ENCODE measurements at places on chromosomes 6 and 20.

- DNase-seq, result no peak
These were observed 6.2 kb upstream of the ZNF318 start for GRCh38 chr6:43375693-43376092.

- no peak for DNase-seq
These were observed 552 bp upstream of the DEF6 start for GRCh38 chr6:35296931-35297600.

GRCh38 chr6:126127659-126128058, 141.3 kb downstream of the TRMT11 start:
- no peak for DNase-seq

DNA sequence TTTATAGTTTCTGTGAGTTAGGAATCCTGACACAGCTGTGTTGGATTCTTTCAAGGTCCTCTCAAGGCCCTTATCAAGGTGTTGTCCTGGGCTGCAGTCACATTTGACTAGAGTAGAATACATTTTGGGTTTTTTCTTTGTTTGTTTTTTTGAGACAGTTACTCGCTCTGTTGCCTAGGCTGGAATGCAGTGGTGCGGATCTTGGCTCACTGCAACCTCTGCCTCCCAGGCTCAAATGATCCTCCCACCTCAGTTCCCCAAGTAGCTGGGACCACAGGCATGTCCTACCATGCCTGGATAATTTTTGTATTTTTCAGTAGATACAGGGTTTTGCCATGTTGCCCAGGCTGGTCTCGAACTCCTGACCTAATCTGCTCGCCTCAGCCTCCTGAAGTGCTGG, 15.7 kb downstream of the NFYA start:
- DNase-seq, result no peak

GRCh38 chr20:516799-517198, 26.8 kb downstream of the CSNK2A1 start:
- DNase-seq, result no peak

GRCh38 chr20:896501-897025, 19.6 kb downstream of the ANGPT4 start:
- no peak for DNase-seq

DNA sequence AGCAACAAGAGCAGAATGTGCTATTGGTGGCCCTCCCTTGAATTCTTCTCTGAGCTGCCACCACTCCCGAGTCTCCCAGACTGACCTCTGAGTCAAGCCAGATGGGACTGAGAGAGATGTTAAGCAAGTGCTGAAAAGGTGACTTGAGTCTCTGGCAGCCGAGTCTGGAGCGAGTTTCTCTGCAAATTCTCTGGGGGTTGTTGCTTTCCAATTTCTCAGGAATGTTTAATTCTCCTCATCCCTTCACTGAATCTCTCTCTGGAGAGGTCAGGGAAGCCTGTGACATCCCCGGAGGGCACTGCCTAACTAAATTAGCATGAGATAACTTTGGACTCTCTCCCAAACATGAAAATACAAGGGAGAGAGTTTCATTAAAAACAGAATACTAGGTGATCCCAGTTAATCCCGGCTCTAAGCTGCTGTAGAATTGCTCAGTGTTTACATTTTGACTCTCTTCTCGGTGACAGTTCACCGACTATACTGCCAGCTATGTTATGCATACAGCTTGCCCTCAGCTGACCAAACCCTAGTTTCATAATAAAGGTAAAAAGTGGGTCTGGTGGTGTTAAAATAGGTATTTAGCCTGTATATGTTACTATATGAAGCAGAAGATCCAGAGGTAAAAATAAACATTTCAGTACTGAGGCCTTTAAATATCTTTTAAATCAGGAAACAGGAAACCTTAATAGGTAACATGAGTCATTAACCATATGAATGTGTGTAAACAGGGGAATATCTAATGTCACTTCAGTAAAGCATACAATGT, 157.9 kb downstream of the FOXC1 start:
- DNase-seq, result peak; percentile 82

DNA sequence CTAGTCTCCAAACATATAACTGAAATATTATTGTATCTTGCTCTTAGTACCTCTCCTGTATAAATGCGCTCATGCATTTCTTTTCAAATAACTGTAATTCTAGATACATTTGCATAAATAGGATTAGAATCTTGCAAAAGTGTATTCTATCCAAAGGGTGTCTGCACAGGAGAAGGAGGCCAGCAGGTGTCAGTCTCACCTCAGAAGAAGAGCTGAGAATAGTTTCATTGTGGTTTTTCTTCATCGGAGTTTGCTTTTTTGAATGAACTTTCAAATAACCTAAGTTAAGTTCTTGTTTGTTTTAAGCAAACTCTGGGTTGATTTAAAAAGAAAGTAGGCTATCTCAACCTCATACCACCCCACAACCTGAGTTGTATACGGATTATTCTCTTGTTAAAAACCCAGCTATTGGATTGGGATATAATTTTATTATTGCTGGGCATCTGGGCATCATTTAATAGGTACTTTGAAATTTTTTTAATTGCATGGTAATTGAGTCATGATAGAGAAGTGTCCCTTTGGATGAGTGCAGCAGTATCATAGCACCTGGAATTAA, 125.0 kb upstream of the MLIP start:
- DNase-seq, result peak; percentile 41

- no peak for DNase-seq
These were observed 75.7 kb downstream of the METTL24 start for GRCh38 chr6:110282412-110282811.

GRCh38 chr6:168134560-168135201, 55.7 kb upstream of the FRMD1 start:
- no peak for DNase-seq

- DNase-seq, result no peak
These were observed 265.8 kb upstream of the PLCB4 start for GRCh38 chr20:8803065-8803464.

- DNase-seq, result no peak
These were observed 39.3 kb upstream of the TMEM200A start for GRCh38 chr6:130326496-130326895.

- no peak for DNase-seq
These were observed 52.9 kb upstream of the UFL1 start for GRCh38 chr6:96468681-96469224.

DNA sequence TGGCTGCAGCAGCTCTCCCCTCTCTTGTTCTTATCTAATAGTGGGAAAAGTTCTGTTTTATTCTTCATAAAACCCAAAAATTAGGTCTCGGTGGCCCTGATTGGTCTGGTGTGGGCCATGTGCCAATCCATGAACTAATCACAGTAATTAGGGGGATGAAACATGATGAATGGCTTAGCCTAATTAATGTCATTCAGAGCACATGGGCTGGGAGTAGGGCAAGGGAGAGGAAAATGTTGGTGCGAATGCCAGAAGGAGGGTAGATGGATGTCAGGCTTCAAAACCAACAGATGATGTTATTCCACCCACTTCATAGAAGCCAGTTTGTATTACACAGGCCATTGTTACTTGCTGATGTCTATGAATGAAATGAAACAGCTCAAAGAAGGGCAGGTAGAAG, 46.5 kb downstream of the PLEKHG1 start:
- no peak for DNase-seq

GRCh38 chr6:134550604-134551003, 232.7 kb upstream of the SGK1 start:
- DNase-seq, result peak; percentile 10

DNA sequence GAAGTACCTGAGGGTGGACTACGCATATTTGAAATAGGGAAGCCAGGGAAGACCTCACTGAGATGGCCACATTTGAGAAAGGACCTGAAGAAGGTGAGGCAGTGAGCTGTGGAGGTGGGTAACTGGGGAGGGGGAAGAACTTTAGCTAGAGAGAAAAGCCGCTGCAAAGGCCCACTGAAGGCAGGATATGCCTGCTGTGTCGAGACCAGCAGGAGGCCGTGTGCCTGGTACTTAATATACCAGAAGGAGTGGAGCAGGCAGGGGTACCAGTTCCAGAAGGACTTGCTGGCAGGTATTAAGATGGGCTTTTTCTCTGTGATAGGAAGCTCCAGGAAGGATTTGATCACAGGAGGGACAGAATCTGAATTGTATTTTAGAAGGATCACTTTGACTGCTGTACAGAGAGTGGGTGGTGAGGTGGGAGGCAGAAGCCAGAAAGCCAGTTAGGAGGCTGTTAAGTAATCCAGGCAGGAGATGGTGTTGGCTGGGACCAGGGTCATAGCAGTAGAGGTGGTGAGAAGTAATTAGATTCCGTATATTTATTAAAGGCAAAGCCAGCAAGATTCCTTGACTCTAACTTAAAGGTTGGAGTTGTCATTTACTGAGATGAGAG, 54.2 kb upstream of the FANCE start:
- DNase-seq, result no peak

GRCh38 chr20:23647346-23647745, 9.6 kb upstream of the CST3 start:
- DNase-seq, result no peak

GRCh38 chr20:46767127-46767761, 57.8 kb downstream of the SLC2A10 start:
- DNase-seq, result peak; percentile 7

DNA sequence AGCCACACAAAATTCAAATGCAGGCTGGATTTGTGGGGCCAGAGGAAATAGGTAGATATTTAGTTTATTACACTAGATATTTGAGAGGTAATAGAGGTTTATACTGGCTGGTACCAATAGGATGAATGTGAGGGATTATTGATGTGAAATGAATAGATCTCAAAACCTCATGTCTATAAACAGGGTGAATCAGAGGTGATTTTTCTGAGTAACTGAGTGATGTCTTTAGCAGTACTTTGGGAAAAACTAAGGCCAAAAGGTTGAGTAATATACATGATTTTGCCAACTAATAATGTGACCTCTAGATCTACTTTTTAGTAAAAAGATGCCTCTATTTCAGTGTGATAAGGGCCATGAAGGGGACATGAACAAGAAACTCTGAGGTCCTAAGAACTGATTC, 86.8 kb downstream of the HAO1 start:
- no peak for DNase-seq

- DNase-seq, result no peak
These were observed 31.1 kb upstream of the RNF24 start for GRCh38 chr20:4046311-4046924.

DNA sequence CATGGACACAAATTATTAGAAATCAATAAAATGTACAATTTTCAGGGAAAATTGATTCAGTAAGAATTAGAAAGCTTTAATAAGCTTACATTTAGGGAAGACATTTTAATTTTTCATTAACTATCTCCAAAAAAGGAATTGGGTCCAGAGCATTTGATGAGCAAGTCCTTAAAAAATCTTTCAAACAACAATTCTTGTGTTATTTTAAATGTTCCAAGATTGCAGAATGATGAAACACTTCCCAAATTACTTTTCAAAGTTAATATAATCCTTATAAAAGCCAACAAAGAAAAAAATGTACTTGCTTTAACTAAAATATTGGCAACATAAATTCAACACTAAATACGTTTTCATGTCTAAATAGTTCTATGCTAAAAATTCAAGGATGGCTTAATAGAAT, 102.0 kb downstream of the ADAT2 start:
- DNase-seq, result peak; percentile 50

DNA sequence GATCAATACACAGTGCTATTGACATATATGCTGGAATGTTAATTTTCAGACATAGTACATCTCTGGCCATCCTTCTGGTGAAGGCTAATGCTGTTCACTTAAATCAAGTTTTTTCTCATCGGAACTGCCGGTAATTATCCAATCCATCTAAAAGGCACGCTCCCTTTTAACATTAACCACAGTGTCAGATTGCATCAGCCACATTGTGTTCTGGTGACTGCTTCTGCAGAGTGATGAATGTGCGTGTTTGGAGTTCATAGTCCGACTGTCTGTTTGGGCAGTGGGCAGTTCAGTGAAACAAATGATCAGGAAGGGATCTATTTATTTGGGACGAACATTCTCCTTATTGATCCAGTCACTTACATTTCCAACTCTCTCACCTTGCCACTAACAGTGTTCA, 49.5 kb downstream of the SOBP start:
- no peak for DNase-seq

GRCh38 chr20:57897156-57897874, 187.5 kb upstream of the PMEPA1 start:
- DNase-seq, result no peak

GRCh38 chr20:20489054-20489453, 121.2 kb downstream of the INSM1 start:
- DNase-seq, result no peak

- DNase-seq, result no peak
These were observed 12.0 kb downstream of the ITPR3 start for GRCh38 chr6:33633084-33633461.

GRCh38 chr6:40640599-40641227, 53.5 kb upstream of the LRFN2 start:
- DNase-seq, result no peak

- no peak for DNase-seq
These were observed 44.5 kb downstream of the CEP85L start for GRCh38 chr6:118606858-118607257.

GRCh38 chr6:5424726-5425125, 163.4 kb downstream of the FARS2 start:
- DNase-seq, result no peak

DNA sequence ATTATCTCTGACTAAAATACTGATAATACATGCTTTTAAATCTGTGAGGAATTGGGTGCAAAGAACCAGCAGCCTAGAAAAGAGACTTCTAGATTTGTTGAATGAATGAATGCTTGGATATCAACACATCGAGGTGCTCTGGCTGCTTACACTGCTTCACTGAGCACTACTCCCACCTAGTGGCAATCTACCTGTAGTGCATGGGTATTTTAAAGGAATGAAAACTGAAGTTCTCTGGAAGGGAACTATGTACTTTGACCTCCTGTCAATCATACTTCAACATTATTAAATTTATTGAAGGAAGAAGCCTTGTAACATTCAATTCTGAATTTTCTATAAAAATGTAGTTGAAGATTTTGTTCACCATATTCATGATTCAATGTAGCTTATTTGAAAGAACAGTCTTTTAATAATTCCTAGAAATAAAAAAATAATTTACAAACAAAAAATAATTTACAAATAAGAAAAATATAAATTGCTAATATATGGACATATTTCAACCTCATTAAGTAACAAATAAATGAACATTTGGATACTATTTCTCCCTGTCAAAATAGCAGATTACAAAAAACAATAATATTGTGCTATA, 111.2 kb upstream of the MMS22L start:
- DNase-seq, result peak; percentile 30

GRCh38 chr6:34865107-34865506, 22.7 kb downstream of the TAF11 start:
- no peak for DNase-seq

DNA sequence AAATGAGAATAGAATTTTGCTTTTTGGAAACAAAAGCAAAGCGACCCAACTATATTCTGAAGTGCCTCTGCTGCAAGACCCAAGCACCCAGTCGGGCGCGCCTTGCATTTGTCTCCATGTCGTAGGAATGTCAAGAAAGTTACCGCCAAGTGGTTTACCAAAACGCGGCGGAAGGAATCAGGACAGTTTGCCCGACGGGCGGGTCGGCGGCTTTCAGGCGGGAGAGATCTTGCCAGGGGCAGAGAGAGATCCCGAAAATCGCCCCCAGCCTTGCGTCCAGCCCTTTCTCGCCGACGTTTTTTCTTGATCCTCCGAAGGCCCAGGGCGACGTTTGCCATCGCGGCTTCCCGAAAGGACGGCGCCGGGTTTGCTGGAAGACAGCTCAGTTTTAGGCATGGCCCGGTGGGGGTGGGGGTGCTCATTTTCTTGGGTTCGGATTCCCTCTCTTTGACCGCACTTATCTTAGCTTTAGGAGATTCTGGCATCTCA, 4.0 kb upstream of the LIN28B start:
- DNase-seq, result no peak

Measured in fibroblast of gingiva (primary cell).